CD14-positive monocyte (primary cell): ENCODE measurements at places on chromosomes 5 and 9. TPM values are rescaled to one million over a fixed set of nuclear protein-coding genes. Genes with fewer than 3 reads are reported as not detected.

The NEUROG1 gene
- polyA plus RNA-seq, result not detected in 2 replicates

The SLC46A2 gene
- 87.0 TPM for polyA plus RNA-seq

DNA sequence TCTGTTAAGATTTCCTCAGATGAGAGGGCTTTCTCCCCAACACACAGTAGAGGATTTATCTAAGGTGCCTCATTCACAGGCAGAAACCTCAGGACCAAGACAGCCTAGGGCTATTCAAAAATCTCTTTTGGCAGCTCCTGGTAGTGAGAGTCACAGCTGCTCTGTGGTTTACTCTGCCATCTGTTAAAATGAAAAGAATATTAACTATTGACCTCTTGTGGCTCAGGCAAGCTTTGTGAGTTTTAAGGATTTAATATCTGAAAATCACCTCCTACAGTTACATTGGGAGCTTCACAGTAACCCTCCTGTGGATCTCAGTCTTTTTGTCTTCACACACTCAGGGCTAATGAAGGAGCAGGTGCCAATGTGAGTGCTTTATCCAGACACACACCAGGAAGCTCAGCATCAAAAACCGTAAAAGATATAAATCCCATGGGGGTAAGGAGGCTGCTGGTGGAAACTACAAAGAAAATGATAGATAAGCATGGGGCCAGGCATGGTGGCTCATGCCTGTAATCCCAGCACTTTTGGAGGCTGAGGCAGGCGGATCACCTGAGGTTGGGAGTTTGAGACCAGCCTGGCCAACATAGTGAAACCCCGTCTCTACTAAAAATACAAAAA lies 29.7 kb downstream of the PPP1R2B start:
- H3K4me1 ChIP-seq, result no peaks in the 10 kb centered on the region
- no peak overlapping the region for H3K4me3 ChIP-seq
- no peaks in the 10 kb centered on the region for H3K36me3 ChIP-seq
- no peaks in the 10 kb centered on the region for H3K27me3 ChIP-seq

DNA sequence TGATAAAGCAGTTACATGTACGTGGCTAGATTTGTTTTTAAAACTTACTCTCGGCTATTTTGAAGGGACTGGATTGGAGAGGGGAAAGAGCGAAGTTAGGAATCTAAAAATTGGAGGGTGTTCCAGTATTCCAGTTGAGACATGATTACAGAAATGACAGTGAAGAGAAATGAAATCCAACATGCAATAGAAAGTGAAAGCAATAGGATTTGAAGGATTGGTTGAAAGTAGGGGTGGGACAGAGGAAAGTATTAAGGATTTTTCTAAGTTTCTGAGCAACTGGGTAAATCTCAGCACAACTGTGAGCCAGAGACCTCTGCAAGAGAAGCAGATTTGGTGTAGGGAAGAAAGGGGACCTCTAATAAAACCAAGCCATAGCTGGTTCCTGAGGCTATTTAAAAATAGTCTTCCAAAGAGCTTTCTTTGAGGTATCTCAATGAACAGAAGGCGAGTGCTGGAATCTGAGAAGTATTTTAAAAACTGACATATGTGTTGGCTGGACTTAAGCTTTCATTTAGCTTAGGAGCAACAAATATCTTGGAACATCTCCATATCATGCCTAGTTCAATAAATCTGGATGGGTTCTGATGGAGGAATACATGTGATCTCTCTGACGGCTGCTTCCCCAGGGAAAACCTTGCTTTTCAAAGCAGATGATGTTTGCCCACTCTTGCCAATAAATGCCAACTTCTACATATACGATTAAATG lies 110.4 kb upstream of the IFNK start:
- H3K27me3 ChIP-seq, result no peaks in the 10 kb centered on the region
- no peaks in the 10 kb centered on the region for H3K36me3 ChIP-seq
- no peak overlapping the region for H3K4me3 ChIP-seq
- DNase-seq, result no peak
- H3K27ac ChIP-seq, result no peak overlapping the region

GRCh38 chr5:16871746-16872339 lies 64.2 kb downstream of the MYO10 start:
- no peaks in the 10 kb centered on the region for H3K4me1 ChIP-seq
- no peaks in the 10 kb centered on the region for H3K27me3 ChIP-seq
- H3K36me3 ChIP-seq, result no peaks in the 10 kb centered on the region
- H3K27ac ChIP-seq, result no peak overlapping the region

GRCh38 chr5:125189531-125189941 lies 443.1 kb upstream of the ZNF608 start:
- H3K27me3 ChIP-seq, result no peaks in the 10 kb centered on the region
- no peak overlapping the region for H3K4me3 ChIP-seq
- no peak overlapping the region for H3K27ac ChIP-seq
- no peaks in the 10 kb centered on the region for H3K36me3 ChIP-seq

DNA sequence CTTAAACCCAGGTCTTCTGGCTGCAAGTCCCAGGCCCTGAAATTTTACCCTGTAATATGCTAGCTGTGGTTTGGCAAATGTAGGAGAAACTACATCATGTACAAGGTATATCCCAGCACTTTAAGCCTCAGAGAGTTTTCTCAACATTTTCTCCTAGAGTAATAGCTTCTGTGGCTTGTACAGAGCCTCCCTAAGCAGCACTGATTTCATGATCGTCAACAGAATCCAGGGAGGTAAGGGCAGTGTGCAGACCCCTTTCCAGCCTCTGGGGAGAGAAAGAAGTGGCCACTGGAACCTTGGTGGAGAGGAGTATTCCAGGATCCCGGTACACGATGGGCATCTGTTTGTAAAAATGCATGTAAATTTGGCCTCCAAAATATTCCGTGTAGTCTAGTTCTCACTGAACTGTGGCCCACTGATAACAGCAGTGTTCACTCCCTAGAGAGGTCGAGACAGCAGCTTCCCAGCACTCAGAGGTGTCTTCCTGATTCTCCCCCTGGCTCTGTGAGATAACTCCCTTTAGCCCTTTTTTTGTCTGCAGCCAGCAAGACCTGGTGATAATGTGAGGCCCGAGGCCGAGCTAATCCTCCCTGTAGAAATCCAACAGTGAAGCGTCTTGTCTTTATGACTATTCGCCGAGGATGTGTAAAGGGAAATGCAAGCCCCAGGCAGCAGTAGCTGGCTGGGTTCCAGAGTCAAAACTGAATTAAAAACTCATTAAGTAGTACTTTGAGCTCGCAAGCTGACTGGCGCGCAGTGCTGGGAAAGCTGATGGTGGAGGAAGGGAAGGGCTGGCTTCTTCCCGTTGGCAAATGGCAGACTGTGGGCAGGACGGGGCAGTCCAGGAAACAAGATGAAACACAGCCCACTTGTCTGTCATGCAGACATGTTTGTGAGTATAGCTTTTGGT lies 59.0 kb downstream of the MAP1B start:
- H3K4me1 ChIP-seq, result no peaks in the 10 kb centered on the region
- no peak overlapping the region for H3K4me3 ChIP-seq
- H3K36me3 ChIP-seq, result no peaks in the 10 kb centered on the region
- no peak for DNase-seq

- H3K27ac ChIP-seq, result no peak overlapping the region
- H3K4me1 ChIP-seq, result peaks cover 34% of the 10 kb centered on the region
- peaks cover 81% of the 10 kb centered on the region for H3K36me3 ChIP-seq
- no peak overlapping the region for H3K4me3 ChIP-seq
- no peak for DNase-seq
These were observed 13.7 kb downstream of the TUT7 start for GRCh38 chr9:86340356-86341006.
